ENCODE measurements at places on chromosomes 13 and 19.

DNA sequence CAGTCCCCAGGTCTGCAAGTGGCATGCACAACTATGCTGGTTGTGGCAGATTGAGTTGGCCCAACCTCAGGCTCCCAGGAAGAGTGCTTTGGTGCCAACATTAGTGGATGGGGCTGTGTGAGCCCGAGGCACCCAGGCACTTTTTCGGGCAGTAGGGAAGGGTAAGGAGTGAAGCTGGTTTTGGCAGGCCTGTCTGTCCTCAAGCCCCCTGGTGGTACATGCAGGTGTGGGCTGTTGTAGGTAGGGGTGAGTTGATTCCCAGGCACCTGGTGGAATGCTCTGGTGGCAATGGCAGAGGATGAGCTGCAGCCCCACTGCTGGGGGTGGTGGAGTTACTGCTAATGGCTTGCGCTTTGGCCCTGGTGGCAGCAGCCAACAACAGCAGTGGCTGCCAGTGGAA is 723.7 kb upstream of the SLITRK1 start:
- DNase-seq = no peak

DNA sequence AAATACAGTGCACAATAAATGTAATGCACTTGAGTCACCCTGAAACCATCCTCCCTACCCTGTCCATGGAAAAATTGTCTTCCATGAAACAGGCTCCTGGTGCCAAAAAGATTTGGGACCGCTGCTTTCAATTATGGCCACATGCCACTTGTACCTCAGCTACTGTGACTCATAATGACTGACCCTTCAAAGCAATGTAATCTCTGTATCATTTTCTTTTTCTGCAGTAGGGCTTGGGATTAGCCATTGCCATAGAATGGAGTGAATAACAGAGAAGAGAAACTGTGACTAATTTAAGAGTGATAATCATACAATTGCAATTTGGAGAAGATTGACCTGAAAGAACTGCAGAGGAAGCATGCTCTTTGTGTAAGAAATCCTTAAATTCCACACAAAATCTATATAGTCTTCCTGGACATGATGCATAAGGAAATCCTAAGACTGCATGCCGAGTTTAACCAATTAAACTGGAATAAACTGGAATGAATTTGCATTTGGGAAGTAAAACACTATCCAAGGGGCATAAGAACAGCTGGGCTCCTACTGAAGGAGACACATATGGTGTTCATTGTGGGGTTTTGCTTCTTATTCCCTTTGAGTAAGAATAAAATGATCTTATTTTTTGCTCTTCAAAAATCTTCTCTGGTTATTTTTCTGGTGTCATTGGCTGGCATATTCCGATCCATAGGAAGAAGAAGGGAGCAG is 59.5 kb upstream of the SLC7A1 start:
- no peak for DNase-seq

DNA sequence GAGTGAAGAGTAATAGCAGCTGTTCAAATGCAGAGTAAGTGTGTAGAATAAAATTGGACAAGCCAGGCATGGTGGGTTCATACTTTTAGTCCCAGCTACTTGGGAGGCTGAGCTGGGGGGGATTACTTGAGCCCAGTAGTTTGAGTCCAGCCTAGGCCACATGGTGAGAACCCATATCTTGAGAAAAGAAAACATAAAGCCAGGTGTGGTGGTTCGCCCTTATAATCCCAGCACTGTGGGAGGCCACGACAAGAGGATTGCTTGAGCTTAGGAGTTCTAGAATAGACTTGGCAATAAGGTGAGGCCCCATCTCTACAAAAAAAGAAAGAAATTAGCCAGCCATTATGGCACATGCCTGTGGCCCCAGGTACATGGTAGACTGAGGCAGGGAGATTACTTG is 1241.1 kb downstream of the UQCRFS1 start:
- no peak for DNase-seq

GRCh38 chr19:3338541-3339181 is 27.7 kb upstream of the NFIC start:
- DNase-seq = no peak

- DNase-seq = no peak
Observed at GRCh38 chr19:13025819-13026456, 30.7 kb downstream of the NFIX start.

GRCh38 chr19:39053276-39054090 is 21.1 kb upstream of the FBXO27 start:
- no peak for DNase-seq

- peak; percentile 78 for DNase-seq
Observed at GRCh38 chr13:19601749-19602725, 31.4 kb upstream of the MPHOSPH8 start.

DNA sequence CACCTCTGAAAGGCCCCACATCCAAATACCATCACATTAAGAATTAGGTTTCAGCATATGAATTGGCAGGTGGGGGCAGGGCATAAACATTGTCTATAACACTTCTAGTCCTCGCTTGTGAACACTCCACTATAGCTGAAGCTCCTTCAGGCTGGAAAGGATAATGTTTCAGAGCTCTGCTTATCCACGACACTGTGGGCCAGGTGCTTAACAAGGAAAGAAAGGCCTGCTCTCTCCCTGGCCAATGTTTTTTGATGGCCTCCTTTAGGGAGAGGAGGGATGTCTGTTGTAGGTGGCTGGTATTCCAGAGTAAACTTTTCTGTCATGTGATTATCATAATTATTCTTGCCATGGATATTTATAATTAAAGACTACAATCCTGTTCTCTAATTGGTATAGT is 86.4 kb downstream of the CCNA1 start:
- DNase-seq = no peak

GRCh38 chr19:31597616-31598015 is 248.4 kb upstream of the TSHZ3 start:
- DNase-seq = no peak

DNA sequence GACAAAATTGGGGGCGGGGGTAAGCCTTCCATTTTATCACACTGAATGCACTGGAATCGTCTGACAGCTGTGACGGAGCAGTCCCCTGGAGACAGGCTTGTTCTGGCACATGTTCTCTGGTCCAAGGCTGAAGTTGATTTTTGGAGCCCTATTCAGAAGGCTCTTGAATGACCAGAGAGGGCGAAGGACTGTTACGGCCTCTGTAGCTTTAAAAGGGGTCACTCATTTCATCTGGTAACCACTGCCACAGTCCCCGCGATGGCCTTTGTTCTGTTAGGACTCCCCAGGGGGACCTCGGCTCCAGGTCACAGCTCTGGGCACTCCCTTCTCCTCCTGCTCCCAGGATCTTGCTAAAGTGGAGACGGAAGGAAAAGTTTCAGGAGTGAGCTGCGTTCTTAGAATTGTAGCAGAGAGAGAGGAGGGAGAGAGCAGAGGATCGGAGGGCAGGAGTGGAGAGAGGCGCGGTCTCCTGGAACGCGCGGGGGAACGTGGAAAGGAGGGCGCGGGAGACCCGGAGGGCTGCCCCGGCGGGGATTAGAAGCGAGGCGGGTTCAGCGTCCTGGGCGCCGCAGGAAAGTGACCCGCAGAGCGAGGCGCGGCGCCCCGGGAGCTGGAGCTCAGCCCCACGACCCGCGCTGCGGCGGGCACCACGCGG is 134.3 kb upstream of the MYO16 start:
- DNase-seq = no peak

DNA sequence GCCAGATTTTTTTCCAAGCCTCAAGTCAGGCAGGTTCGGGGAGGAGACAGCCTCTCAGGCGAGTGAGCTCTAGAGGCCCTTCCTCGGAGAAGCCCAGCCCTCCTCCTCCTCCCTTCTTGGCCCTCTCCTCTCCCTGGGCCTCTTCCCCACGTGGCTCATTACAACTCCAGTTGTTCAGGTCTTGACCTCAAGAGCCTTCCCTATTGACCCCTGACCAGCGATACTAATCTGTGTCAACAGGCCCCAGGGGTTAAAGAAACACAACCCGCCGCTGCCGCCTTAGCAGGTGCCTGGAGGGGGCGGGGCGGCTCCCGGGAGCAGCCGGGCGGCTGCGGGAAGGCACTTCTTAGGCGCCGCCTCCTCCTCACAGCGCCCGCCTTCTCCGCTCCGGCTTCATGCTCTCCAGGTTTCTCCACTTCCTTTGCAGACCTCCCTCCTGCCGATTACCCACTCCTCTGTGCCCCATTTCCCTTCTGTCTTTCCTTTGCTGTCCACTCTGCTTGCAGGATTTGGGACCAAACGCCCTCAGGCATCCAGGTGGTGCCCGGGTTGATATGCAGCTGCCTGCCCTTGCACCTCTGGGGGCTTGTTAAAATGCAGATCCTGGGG is 51.0 kb downstream of the LYL1 start:
- peak; percentile 75 for DNase-seq

DNA sequence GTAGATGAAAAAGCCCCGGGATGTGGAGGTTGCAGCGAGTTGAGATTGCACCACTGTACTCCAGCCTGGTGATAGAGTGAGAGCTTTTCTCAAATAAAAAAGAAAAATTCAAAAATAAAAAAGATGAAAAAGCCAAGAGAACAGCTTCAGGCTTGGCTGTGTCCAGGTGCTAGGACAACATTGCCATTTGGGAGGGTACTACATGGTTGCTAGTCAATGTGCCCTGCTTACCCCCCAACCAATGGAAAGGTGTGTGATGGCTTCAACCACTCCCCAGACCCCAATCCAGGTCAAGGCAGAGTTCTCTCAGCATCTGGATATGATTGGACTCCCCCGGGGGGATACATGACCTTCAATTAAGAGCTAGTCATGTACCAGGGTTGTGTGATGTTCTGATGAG is 2.3 kb upstream of the ANKLE1 start:
- DNase-seq = no peak

DNA sequence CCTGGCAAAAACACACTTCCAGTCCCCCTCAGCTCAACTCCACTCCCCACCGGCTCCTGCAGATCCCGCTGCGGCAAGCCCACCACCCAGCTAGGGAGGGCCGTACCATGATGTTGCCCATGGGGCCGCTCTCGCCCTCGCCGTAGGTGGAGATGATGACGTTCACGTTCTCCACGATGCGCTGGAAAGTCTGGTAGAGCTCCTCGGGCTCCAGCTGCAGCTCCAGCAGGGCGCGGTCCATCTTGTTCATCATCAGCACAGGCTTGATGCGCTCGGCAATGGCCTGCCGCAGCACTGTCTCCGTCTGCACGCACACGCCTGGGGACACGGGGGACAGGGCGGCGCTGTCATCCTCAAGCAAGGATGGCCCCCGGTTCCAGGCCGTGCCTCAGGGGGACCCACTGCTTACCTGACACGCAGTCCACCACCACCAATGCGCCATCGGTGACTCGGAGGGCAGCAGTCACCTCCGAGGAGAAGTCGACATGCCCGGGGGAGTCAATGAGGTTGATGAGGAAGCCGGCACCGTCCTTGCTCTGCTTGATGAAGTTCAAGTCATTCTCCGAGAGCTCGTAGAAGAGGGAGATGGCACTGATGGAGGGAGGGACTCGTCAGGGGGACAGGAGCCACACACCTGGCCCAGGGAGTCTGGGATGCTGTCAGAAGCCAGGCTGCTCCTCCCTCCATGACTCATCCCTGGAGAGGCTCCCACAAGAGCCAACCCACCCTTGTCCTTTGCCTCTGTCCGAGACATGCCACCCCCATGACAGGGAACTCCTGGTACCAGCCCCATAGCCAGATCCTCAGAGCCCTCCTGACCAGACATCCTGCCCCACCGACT is 2.3 kb downstream of the EEF2 start:
- DNase-seq = no peak

- no peak for DNase-seq
Observed at GRCh38 chr13:74966814-74967424, 515.0 kb downstream of the TBC1D4 start.

DNA sequence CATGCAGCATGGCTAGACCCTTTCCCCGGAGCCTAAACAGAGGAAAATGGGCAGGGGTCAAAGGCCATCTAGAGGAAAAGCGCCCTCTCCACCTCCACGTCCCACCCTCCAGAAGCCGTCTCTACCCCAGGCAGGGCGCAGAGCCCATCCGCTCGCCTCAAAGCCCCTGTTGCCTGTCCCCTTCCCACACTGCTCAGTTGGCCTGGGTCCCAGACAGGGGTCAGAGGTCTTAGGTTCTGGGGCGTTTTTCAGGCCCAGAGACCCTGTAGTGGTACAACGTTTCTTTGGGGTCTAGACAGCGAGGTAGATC is 285 bp downstream of the TMEM143 start:
- no peak for DNase-seq

GRCh38 chr13:110230661-110231347 is 76.2 kb downstream of the COL4A1 start:
- DNase-seq = peak; percentile 36

DNA sequence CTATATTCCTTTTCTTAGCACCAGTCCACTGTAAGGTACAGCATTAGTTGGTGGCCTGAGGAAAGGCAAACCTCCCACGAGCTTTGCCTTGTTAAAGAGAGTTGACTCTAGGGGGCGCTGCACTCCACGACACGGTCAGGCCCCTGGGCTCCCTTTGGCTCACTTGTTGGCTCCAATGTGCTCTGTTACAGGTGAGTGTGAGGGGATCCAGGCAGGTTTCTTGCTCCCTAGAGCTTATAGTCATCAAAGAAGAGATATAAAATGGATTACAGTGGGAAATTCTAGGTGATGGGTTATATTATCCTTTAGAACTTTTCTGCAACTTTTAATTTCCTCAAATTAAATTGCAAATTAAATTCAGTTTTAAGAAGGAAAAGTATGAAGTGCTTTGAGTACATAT is 3.7 kb downstream of the WDR87 start:
- DNase-seq = peak; percentile 88

DNA sequence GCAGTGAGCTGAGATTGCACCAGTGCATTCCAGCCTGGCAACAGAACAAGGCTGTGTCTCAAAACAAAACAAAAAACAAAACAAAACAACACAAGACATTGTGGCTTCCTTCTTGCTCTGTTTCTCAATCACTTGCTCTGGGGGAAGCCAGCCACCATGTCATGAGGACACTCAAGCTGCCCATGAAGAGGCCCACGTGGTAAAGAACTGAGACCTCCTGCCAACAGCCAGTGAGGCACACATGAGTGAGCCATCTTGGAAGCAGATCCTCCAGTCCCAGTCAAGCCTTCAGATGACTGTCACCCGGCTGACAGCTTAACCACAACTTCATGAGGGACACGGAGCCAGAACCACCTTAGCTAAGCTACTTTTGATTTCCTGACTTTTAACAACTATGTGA is 25.2 kb downstream of the CPT1C start:
- no peak for DNase-seq

GRCh38 chr19:31803835-31804446 is 454.7 kb upstream of the TSHZ3 start:
- no peak for DNase-seq

- DNase-seq = peak; percentile 50
Observed at GRCh38 chr13:23707674-23708073, 137.5 kb downstream of the TNFRSF19 start.

GRCh38 chr13:76164290-76164689 is 528.2 kb downstream of the LMO7 start:
- DNase-seq = no peak

- DNase-seq = peak; percentile 88
Observed at GRCh38 chr19:13861714-13862531, 15.0 kb upstream of the NANOS3 start.

All from WERI-Rb-1 (cell line).